ENCODE measurements at places on chromosomes 1 and 21.

- no peak for DNase-seq
Measured at GRCh38 chr1:61142726-61143500, 60.6 kb downstream of the NFIA start.

GRCh38 chr21:32914424-32915039 is 111.2 kb upstream of the OLIG2 start:
- DNase-seq = no peak

DNA sequence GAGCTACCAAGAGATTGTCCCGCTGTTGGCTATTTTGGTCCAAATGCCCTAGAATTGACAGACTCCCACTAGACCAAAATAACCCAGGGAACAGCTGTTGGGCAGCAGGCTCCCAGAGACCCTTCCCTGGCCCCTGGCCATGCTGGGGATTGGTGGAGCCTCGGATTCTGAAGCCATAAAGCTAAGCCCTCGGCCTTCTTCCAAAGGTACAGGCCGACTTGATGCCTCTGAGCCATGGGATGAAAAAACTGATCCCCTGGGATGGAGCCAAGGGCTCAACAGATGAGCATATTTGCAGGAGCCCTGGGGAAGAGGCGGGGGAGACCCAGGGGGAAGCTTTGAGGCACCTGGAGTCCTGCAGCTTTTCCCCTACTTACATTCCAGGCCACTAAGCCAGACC is 1.0 kb upstream of the LRRC38 start:
- no peak for DNase-seq

DNA sequence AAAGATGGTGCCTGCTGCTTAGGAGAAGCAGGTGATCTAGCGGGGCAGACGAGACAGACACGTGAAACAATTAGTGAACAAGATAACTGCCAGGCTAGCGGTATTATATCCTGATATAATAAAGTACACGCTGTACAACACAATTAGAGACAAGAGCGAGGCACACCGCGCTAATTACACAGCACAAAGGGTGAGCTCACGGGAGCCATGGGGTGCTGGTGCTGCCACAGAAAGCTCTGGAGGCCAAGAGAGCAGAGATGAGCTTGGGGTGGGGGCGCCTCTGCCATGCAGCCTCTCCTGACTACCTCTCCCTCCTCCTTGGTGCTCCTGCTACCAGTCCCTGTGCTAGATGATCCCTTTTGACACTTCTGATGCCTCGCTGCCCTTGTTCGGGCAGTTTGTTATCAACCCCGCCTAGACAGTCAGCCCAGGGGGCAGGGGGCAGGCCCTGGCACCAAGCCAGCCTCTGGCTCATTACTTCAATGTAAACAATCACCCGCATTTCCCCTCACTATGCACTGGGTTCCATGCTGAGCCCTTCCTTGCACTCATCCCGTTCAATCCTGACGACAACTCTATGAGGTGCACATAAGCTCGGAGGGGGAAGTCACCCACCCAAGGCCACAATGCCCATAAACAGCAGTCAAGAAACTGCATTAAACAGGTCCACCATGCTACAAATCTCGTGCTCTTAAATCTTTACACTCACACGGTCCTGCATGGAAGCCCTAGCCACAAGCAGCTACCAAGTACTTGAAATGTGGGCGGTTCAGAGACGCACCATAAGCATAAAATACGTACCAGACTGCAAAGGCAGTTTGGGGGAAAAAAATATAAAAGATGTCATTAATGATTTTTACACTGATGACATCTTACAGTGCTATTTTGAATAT is 103.0 kb downstream of the SSBP3 start:
- no peak for DNase-seq

- DNase-seq = no peak
Measured at GRCh38 chr1:228849011-228849541, 113.8 kb downstream of the RHOU start.

- DNase-seq = no peak
Measured at GRCh38 chr1:181106022-181106312, 17.5 kb downstream of the IER5 start.

DNA sequence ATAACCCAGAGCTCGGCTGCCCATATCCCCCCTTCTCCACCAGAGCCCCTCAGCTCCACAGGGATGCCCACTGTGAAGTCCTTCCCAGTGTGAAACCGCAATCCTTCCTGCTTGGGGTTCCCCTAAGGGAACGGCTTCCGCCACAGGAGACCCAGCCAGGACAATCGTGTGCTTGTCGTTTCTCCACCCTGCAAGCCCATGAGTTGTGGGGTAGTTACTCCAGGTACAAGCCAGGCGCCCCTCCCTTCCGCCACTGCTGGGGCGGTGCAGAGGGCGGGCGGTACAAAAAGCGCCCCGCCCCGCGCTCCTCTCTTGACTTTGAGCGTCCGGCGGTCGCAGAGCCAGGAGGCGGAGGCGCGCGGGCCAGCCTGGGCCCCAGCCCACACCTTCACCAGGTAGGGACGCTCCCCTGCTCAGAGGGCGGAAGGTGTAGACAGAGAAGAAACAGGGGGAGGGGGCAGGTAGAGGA is at the start of gene TINAGL1:
TINAGL1 (plus strand) TSS at position 315 of the 469 bp plus-strand sequence. CDS start 634 bp downstream, outside the sequence.
- DNase-seq = no peak

- no peak for DNase-seq
Measured at GRCh38 chr21:25453524-25453923, 153.8 kb downstream of the MRPL39 start.

DNA sequence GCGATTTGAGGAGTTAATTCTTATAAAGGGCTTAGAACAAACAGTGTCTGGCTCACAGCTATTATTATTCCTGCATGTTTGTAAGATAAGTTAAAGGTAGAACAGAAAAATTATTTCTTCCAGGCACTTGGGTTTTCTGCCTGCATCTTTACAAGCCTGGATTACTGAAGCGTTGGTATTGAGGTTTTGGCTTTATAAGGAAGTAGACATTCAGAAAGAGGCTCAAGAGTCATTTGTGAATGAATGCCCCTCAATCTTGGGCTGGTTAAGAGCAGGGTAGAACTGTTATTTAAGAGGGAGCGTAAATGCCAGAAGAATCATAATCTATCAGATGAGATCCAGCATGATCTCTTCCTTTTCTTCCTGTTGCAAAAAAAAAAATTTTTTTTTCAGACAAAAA is 77.3 kb upstream of the ARID1A start:
- DNase-seq = no peak

- no peak for DNase-seq
Measured at GRCh38 chr1:92314024-92314423, 15.2 kb downstream of the RPAP2 start.

GRCh38 chr1:16717336-16718098 is 22.8 kb upstream of the RNU1-4 start:
- DNase-seq = no peak

- DNase-seq = no peak
Measured at GRCh38 chr1:55067022-55067778, 27.9 kb downstream of the PCSK9 start.

DNA sequence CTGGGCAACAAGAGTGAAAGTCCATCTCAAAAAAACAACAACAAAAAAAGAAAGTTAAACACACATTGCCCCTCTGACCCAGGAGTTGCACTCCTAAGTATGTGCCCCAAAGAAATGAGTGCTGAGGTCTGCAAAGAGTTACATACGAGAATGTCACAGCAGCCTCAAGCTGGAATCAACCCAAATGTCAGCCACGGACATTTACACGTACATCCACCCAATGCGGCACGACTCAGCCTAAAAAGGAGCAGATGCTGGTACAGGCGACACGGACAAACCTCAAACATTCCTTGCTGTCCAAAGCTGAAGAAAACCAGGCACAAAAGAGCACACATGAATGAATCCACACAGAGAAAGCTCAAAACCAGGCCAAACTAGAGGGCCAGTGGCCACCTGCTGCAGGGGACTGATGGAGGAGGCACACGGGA is 46.8 kb upstream of the ECE1 start:
- DNase-seq = no peak

DNA sequence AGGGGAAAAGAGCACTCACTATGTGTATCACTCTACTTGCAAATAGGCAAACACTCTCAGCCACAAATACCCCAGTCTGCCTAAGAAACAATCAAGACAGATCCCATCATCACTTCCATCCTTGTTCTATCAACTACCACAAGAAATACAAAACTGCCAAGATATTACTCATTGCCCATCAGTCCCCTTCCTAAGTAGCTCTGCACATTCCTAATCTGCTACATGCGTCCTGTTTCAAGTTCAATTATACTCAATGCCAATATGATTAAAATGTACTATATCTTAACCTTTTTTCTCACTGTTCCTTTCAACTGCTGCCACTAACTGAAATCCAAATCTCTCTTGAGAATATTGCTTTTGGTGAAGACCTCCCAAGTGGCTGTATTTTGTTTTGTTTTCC is 1688.4 kb downstream of the PLA2G4A start:
- DNase-seq = no peak

Data from AG04450 (cell line).